ENCODE measurements at places on chromosomes 6 and 20.
A peak's percentile ranks its signal among the peaks of the same experiment; 100 is the strongest.

DNA sequence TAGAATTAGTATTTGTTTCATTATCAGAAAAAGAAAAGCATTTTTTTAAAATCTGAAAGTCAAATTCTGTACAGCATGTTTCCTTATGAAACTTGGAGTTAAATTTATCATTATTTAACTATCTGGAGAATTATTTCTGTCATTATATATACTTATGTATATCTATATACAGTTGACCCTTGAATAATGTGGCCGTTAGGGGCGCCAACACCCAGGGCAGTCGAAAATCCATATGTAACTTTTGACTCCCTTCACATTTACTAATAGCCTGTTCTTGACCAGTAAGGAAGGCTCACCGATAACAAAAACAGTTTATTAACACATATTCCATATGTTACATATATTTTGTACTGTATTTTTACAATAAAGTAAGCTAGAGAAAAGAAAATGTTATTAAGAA lies 341.2 kb downstream of the ADGRB3 start:
- no peak for DNase-seq

DNA sequence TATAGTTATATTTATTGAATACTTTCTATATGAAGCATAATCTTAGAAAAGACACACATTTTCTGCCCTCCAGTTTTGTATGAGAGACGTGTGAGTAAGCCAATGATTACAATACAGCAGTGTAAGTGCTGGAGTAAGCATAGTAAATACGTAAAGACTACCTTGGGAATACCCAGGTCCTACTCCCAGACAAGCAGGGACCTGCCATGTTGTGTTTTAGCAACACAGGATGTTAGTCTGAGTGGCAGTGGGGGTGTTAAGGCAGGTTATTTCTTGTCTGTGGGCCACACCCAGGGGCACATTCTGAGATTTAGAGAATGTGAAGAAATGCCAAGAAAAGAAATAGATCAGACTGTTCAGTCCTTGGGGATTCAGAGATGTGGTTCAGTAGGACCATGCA lies 34.3 kb upstream of the RNF144B start:
- DNase-seq = no peak

- no peak for DNase-seq
These were observed 126.0 kb downstream of the BMP7 start for GRCh38 chr20:57140416-57140965.

- DNase-seq = no peak
These were observed 9.3 kb upstream of the ZNF335 start for GRCh38 chr20:45981261-45981660.

DNA sequence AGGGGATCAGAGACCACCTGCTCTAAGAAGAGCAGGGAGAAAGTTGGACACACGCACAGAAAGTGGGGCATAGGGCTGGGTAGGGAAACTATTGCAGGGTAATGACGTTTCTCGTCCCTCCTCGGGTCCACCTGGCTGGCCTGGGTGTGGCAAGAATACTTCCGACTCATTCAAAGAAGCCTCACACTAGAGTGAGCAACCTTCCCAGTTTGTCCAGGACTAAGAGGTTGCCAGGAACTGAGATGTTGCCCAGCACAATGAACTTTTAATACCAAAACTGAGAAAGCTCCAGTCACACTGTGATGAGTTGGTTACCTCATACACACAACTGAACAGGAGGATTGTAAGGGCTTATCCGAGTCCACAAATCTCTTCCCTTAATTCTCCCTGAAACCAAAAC lies 74.5 kb upstream of the ADGRF1 start:
- no peak for DNase-seq

GRCh38 chr6:117233145-117233544 lies 32.2 kb upstream of the VGLL2 start:
- DNase-seq = no peak

DNA sequence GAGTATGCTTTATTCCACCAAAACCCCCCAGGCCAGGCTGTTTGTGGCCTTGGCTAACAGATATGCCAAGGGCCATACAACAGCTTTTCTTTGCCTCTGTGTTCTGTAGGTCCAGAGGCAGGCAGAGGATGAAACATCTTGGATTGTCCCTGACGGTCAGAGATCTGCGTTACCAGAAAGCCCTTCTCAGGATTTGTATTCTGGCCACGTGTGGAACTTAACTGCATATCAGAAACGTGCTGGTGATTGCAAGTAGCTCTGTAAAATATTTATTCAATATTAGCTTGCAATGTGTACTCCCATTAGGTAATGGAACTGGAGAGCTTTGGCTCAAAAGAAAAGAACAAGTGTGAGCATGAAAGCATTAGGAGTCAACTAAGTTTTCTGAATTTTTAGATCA lies 275.0 kb downstream of the CBLN4 start:
- no peak for DNase-seq

GRCh38 chr6:74720923-74721322 lies 484.9 kb downstream of the COL12A1 start:
- no peak for DNase-seq

DNA sequence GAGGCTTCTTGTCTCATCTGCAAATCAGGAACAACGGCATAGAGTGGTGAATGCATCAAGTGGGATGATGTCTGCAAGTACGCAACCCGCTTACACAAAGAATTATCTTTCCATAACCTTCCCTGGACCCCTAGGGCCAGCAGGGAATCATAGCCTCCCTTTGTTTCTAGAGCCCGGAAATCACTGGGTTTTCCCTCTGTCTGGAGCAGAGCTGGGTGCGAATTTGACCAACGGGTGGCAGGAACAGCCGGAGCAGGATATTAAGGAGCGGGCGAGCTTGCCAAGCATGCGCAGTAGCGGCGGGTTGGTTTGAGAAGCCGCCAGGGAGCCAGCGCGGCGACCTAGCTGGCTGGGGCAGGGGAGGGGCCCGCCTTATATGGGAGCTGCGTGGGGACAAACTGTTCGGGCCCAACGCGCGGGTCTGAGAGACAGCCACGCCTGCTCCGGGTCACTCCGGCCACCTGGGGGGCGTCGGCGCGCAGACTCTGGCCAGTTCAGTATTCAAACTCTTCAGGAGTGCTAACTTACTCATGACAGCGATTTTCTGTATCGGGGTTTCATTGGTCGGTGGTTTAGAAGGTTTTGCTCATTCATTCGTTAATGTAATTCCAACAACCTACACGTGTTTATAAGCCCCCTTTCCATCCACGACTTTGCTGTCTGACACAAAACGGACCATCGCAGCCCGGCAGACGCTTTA lies 1.6 kb upstream of the KIF16B start:
- DNase-seq = peak; percentile 66

GRCh38 chr20:16158090-16158975 lies 414.9 kb downstream of the KIF16B start:
- DNase-seq = no peak

DNA sequence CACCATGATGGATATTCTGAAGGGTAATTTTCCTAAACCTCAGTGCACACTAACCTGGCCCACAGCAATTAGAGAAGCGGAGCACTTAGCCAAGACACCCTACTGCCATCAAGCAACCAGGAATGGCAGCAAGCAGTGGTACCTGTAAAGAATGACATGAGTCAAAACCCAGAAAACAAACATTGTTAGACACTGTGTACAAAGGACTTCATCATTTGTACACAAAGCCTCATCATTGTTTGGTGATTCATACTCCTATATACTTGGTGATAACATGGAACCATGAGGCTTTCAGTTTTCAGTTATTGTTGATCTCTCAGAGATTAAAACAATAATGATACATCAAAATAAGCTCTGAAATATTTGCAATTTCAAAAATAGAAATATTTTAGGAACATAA lies 74.6 kb downstream of the MLIP start:
- DNase-seq = no peak

DNA sequence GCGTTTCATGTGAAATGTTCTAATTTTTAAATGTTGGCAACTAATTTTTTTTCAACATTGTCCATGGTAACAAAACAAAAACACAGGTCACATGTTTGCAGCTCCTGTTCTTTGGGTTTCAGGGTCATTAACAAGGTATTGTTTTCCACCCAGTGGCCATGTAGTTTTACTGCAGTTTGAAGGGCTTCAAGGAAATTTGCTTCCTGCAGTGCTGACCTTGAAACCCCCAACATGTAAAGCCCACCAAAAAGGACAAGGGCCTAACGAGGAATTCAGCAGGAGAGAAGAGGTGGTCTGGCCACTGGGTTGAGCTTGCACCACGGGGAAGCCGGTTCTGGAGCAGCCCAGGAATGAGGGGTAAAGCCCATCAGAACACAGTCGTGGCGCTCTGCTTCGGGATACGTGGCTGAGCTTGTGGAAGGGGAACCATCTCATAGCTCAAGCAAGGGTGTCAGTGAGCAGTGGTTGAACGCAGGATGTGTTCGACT lies 13.9 kb upstream of the KLHL31 start:
- DNase-seq = no peak

DNA sequence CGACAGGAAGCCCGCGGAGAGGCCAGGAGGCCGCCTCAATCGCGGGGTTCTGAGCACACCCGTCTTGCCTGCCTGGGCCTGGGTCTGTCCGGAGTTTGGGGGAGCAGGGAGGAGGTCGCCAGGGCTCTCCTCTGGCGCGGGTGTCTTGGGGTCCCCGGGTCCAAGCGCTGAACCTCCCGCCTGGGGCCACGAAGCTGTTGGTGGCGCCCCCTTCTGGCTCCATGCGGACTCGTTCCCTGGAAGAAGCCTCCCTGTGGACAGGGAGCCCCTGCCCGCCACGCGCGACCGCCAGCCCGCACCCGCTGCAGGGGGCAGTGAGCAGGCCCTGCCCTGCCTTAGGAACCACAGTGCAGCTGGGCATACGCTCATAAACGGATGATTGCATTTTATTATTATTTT lies 44.7 kb downstream of the MCUR1 start:
- DNase-seq = no peak

DNA sequence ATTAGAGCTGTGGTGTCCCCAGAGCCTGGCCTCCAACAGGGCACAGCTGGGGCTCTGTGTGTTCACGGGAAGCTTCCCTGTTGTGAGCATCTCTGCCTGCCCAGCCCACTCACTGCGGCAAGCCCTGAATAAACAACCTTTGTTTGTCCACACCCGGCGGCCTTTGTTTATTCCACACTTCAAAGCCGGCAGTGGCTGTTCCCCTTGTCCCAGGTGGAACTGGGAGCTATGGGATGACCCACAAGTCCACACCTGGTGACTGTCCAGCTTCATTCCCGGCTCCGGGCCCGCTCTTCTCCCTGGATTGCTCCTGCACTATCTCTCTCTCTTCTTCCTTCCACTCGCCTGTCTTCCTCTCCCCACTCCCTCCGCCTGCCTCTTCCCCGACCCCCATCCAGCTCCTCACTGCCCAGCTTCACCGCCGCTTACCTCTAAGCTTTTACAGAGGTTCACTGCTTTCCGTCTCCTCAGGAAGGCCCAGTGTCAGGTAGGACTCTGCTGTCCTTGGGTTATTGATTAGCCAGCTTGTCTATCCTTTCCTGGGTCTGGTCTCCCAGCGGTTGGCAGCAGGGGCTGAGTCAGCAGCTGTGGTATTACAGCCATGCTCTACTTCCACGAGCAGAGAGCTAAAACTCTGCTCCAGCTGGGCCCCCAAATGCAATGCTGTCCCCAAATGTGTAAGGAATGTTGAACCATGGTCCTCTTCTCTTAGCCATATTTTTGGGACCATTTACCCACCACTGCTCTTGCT lies 17.8 kb downstream of the DACT2 start:
- no peak for DNase-seq

- DNase-seq = no peak
These were observed at the start of gene CHRNA4 for GRCh38 chr20:63360850-63361518. Gene CHRNA4 (minus strand): TSS chr20:63361349. CDS start chr20:63361165, 184 bp downstream.

GRCh38 chr6:90106449-90106848 lies 190.2 kb downstream of the BACH2 start:
- DNase-seq = no peak

- DNase-seq = no peak
These were observed 634.5 kb downstream of the PHF3 start for GRCh38 chr6:64270083-64270482.

DNA sequence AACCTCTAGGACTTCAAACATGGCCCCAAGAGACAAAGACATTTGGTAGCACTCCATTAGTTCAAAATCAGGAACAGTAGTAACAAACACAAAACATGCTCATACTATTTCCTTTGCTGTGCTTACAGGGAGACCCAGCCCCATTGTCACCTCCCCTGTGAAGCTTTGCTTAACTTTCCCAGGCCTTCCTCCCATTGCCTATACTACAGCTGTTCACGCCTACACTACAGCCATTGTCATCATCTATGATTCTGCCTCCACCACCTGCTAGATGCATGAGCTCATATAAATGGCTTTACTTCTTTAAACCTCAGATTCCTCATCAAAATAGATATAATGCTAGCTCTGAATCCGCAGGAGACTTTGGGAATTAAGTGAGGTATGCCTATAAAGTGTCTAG lies 8.7 kb downstream of the PHACTR1 start:
- no peak for DNase-seq

DNA sequence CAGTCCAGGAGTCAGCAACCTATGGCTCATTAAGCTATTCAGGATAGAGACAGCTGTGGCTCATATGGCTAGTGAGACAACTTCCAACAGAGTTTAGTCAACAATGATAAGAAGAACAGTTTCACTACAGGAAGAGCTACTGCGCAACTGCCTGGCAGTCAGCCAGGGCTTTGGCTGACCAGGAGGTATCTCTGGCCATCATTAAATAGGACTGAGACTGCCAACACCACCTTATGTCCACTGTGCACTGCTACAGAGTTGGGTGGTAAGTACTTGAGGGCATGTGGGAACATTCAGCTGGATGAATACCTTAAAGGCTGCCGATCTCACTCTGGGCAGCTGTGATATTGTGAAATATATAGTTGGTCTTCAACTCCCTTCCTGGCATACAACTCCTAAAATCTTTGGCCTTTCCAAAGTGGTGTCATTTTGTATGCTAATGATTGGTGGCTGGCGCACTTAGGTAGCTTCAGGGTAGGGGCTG lies 52.2 kb upstream of the FAM83C start:
- DNase-seq = no peak

- DNase-seq = no peak
These were observed 338.0 kb downstream of the ADGRB3 start for GRCh38 chr6:68973066-68973465.

- DNase-seq = no peak
These were observed 23.9 kb downstream of the GNAS start for GRCh38 chr20:58876437-58876836.

DNA sequence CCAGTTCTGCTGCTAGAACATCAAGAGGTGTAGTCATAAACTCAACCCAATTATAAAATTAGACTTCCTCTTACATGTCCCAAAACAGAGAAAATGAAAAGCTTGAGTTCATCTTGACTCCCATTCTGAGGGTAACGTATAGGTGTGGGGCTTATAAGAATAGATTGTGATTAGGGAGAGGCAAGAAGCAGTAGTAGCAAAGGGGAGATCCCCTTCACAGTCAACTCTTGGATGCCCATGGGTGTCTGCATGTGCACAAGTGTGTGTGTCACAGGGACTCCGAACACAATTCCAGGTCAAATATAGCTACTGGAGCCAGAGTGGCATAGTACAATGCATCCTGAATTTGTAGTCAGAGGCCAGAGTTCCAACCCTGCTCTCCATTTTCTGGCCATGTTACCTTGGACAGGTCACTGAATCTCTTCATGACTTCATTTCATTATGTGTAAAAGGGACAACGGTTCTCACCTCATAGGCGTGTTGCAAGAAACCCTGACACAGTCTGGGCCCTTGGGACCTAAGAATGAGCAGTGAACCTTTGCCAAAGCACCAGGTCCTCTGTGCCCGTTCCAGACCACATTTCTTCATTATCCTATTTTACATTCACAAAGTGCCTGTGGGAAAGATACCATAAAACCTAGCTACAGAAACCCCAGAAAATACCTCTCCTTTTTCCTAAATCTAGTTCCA lies 11.8 kb downstream of the GSTA4 start:
- DNase-seq = no peak

All from activated CD4-positive, alpha-beta T cell treated with anti-CD3 and anti-CD28 coated beads for 1 hour (primary cell).